ENCODE measurements at places on chromosomes 6 and 20. TPM values are rescaled to one million over a fixed set of nuclear protein-coding genes. Genes with fewer than 3 reads are reported as not detected.

FOXA2 gene
- not detected for total RNA-seq

MEI4 gene
- total RNA-seq, result 1.2 TPM

TNNC2 gene
- total RNA-seq, result 555 TPM

ID4 gene
- 126 TPM for total RNA-seq

CARMIL1 gene
- total RNA-seq, result 40.8 TPM
